ENCODE measurements at places on chromosomes 16 and 17.

DNA sequence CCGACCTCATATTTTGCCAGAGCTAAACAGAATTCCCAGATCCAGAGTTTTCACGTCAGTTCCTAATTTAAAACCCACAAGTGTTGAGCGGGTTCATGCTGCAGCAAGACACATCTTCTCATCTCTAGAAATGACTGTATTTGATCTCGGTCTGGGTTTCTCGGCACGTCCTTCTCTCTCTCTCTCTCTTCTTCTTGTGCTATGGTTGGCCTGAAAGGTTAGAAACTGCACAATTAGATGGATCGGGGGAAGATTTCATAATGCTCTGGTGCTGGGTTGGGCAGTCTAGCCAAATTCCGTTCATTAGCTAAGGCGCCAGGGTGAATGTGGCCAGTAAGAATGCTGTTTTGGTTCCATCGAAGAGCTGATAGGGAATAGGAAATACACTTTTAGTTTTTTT lies 158.9 kb upstream of the NOG start:
- no peak for DNase-seq

DNA sequence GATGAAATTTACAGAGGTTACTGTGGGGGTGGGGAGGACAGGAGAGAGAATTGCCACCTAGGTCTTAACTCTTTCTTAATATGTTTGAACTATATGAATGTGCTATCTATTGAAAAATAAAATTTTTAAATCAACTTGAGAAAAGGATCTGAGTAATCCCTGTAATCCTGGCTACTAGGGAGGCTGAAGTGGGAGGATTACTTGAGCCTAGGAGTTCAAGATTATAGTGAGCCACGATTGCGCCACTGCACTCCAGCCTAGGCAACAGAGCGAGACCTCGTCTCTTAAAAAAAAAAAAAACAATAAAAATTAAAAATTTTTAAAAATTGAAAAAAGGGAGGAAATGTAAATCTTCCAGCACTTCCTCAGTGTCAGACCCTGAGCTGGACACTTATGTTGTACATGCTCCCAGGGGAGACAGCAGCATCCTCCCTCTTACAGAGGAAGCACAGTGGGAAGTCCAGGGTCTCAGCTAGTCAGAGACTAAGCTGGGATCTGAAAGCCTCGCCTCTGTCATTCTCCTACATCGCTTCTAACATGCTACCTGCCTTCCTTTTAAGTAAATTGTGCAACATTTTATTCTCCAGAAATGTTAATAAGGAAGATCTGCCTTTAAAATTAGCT lies 21.9 kb downstream of the PMM2 start:
- no peak for DNase-seq

DNA sequence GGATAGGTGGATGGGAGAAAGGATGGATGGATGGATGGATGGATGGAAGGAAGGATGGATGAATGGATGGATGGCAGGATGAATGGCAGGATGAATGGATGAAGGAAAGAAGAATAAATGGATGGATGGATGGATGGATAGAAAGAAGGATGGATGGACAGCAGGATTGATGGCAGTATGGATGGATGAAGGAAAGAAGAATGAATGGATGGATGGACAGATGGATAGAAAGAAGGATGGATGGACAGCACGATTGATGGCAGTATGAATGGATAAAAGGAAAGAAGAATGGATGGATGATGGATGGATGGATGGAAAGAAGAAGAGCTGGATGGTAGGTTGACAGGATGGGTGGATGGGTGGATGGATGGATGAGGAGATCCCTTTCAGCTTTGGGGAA lies 9.2 kb upstream of the MYH10 start:
- DNase-seq, result no peak

DNA sequence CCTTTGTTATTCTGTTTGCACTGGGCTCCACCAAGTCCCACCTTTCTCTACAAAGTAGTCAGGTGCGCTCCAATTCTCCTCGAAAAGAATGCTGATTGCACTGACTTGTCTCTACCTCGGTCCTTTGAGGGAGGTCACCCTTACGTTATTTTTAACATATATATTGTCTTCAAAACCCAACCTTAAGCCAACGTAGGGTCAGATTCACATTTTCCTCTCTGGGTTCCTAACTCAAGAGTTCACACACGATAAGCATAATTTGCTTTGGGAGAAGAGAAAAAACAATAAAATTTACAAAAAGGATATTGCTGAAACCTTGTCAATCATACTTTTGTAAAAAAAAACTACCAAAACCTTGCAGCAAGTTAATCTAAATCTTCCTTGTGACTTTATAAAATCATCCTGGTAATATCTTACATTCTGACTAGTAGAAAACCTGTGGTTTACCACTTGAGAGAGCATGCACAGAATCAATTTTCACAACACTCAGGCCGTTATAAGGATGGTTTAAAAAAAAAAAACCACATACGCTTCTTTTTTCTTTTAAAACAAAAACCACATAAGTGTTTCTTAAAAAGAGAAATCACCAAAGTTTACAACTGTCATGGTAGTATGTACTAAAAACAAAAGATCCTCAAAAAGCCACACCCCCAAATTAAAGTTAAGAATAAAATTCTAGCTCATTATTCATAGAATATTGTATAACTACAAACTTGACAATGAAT lies 72.2 kb upstream of the TRAP1 start:
- no peak for DNase-seq

DNA sequence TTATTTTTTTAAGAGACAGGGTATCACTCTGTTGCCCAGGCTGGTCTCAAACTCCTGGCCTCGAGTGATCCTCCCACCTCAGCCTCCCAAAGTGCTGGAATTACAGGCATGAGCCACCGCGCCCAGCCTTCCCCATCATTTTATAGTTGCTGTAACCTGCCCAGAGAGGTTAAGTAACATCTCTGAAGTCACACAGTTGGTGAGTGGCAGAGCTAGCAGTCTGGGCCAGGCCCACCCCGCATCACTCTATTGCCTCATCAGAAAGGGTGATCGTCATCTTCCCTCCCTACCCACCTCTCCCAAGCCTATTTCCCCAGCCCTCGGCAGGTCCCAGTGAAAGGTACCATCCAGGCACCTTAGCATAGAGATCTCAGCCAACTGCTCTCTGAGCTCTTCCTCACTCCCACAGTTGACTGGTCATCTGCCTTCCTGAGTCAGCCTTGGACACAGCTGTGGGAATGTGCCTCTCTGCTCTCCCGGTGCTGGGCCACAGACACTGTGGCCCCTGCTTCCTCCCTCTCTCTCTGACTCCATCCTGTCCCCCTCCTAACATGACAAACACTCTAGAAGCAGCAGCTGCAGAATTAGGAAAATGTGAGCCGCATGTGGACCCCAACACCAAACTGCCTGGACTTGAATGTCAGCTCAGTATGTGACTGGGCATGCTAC lies 57.1 kb downstream of the SCNN1B start:
- DNase-seq, result no peak

GRCh38 chr17:51387986-51388385 lies 127.6 kb downstream of the UTP18 start:
- no peak for DNase-seq

Data from brain (organoid and tissue), 16 donors.